ENCODE measurements at places on chromosomes 3 and 15.

DNA sequence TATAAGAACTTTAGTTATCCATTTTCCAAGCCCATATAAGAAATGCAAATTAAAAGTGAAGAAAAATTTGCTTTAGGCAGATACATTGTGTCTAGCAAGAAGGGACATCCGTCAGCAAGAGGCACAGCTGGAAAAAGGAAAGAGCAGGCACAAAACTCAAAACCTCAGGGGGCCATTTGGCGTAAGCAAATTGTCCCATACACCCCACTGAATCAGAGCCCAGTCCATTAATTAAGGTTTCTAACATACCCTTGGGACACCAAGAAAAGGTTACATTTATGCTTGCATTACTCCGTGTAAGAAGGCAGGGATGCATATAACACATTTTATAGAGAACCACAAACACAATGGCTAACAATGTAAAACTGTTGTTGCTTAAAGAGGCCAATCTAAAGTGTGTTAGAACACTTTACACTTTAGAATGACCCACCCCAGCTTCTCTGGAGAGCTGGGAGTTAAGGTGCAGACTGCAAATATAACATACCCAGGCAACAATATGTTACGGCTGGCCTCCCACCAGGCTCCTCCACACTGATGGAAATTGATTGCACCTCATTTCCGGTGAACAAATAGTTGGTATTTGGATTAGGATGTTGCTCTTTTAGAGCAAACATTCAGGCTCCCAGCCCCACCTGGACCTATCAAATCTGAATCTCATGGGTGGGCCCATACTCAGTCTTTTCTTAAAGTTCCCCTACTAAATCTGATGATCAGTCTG is 23.2 kb downstream of the SEMA5B start:
- DNase-seq: no peak

DNA sequence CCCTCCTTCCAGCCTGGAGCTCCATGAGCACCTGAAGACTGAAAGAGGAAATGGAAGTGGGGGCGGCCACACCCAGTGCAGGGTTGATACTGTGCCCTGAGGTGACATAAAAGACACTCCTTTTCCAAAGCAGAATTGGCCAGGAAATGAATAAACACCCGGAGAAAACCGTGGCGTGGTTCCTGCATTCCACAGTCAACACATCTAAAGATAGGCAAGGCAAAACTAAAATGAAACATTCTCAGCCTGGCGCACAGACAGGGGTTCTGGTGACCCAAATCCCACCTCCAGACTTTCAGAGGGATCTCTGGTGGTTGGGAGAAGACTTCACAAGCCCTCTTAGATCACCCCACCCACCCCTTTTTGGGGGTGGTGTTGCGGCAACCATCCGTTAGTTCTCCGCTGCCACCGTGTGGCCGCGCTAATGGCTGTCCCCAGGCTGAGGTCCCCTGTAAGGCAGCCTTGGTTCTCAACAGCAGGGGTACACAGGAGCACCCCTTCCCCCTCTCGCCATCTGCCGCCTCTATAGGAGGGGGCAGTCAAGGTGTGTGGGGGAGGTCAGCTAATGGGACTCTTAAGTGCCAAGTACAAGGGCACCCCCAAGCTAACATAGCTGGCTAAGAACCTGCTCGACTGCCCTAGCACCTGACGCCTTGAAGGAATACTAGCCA is 2.5 kb upstream of the MST1R start:
- DNase-seq: peak; percentile 42

DNA sequence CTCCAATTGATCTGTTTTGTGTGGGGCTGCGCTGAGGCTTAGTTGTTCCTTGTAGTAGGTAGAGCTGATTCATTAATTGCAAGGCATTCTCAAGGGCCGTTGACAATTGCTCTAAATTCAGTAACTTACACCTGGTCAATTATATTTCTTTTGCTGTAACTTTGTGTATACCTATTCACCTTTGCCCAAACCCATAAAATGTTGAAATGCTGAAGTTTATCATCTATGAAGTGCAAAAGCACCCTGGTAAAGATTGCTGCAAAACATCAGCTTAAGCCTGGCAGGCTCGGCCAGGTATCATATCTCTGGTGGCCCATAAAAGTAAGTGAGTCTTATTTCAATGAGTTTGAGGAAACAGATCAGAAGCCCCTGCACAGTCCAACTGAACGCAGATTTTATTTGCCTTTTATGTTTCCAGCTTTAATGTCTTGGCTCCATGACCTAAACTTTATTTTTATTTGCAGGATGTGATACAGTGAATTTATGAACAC is 203.6 kb upstream of the SLCO3A1 start:
- no peak for DNase-seq

GRCh38 chr15:86394866-86395265 is 315.2 kb downstream of the AGBL1 start:
- no peak for DNase-seq

- no peak for DNase-seq
Measured at GRCh38 chr3:196842567-196843434, 24.9 kb upstream of the SENP5 start.

DNA sequence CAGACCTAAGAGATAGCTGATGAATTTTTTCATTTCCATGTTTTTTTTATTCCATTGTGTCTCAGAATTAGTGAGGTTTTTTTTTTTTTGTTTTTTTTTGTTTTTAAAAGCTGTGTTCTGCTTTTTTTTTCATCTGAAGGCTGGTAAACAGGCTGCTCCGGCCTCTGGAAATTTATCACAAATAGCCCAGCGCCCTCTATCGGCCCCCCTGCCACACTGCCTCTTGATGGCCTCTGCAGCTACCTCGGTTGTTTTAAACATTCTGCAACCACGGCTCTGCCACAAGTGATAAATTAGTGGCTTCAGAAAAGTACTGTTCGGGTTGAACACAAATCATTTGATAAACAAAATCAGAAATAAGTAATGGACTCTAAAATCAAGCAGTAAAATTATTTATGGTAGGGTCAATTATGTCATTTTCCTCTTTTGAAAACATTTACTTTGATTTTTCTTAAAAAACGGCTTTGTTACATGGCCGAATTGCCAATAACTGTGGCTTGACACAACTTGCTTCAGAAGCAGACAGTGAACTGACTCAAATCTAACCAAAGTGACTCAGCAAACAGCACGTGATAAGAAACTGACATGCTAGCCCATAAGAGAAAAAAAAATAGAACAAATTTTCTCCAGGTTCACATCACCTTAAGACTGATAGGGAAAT is 87.8 kb downstream of the RSL24D1 start:
- peak; percentile 43 for DNase-seq

- DNase-seq: no peak
Measured at GRCh38 chr3:196216089-196216564, at the start of gene SLC51A. Gene SLC51A (plus strand): TSS chr3:196216534. CDS start chr3:196216713, 179 bp downstream.

GRCh38 chr15:45522328-45523165 is at the start of gene SLC30A4:
Gene SLC30A4 (minus strand): TSS chr15:45522755. CDS start chr15:45522354, 401 bp downstream.
- peak; percentile 55 for DNase-seq

- DNase-seq: no peak
Measured at GRCh38 chr3:30102356-30102755, 504.0 kb upstream of the TGFBR2 start.

- no peak for DNase-seq
Measured at GRCh38 chr3:171258316-171258715, 201.9 kb downstream of the TNIK start.

DNA sequence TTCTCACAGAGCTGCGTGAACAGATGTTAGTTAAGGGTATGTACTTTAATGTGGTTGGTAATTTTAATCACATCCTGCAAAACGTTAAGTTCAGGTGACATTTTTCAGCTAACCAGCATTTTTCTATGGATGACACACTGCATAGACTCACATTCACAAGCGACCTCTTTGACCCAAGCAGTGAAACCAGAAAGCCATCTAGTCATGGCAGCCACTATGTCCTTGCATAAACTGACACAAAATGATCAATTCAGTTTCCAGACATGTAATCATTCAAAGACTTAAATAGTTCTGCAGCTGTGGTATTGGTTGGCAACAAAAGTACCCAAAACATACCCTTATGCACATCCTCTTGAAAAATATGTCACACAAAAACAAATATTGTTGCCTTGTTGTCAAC is 7.4 kb upstream of the CAPN7 start:
- DNase-seq: no peak

- DNase-seq: no peak
Measured at GRCh38 chr15:43441316-43441715, 51.6 kb downstream of the TP53BP1 start.

- peak; percentile 76 for DNase-seq
Measured at GRCh38 chr15:66851311-66852063, 149.5 kb downstream of the SMAD6 start.

DNA sequence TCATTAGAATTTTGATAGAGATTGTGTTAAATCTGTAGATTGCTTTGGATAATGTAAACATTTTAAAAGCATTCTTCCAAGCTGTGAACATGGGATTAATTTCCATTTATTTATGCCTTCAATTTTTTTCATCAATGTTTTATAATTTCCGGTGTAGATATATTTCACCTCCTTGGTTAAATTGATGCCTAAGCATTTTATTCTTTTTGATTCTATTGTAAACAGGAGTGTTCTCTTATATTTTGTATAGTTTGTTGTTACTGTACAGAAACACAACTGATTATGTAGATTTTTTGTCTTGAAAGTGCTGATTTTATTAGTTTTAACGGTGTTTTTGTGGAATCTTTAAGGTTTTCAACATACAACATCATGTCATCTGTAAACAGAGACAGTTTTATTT is 355.0 kb downstream of the EDEM1 start:
- no peak for DNase-seq

DNA sequence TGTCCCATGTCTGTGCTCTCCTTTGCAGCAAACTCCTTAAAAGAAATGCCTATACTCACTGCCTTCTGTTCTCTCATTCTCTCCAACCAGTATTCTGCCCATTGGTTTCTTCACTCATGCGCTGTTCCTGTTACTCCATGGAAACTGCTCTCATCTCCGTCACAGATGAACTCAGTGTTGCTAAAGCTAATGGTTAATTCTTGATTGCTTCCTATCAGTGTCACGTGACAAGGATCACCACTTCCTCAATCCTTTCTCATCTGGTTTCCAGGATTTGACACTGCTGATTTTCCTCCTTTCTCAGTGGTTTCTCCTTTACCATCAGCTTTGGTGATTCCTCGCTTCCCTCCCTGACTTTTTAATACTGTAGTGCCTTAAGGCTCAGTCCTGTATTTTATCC is 2.6 kb downstream of the DPH3 start:
- DNase-seq: no peak

- DNase-seq: no peak
Measured at GRCh38 chr15:77530576-77530975, 102.1 kb downstream of the LINGO1 start.

GRCh38 chr3:186534113-186534669 is 10.0 kb downstream of the CRYGS start:
- DNase-seq: peak; percentile 26

GRCh38 chr3:123623346-123623880 is 38.6 kb upstream of the HACD2 start:
- no peak for DNase-seq

DNA sequence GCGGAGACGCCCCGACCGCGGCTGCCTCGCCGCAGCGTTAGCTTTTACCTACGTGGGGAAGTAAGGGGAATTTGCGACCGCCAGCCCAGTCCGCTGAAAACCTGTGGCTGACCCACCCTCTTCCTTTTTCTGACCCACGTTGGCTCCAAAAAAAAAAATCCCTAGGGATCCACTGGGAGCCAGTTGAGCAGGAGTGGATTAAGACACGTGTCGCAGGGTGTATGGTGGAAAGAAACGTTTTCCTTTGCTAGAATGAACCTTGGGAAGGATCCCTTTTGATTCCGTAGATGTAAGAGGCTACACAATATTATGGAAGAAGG is 575 bp upstream of the PCYT1A start:
- DNase-seq: no peak

GRCh38 chr15:77034695-77035489 is 36.0 kb downstream of the TSPAN3 start:
- peak; percentile 49 for DNase-seq

DNA sequence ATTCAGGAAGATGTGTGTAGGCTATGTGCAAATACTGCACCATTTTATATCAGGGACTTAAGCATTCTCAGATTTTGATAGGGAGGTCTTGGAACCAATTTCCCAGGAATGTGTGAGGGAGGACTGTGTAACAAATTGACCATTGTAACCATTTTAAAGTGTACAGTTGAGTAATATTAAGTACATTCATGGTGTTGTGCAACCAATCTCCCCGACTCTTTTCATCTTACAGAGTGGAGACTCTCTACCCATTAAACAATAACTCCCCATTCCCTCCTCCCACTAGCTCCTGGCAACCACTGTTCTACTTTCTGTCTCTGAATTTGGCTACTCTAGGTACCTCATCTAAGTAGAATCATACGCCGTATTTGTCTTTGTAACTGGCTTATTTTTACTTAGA is 5.1 kb downstream of the RCN2 start:
- DNase-seq: no peak

GRCh38 chr15:101499863-101500713 is 10.6 kb upstream of the PCSK6 start:
- no peak for DNase-seq

DNA sequence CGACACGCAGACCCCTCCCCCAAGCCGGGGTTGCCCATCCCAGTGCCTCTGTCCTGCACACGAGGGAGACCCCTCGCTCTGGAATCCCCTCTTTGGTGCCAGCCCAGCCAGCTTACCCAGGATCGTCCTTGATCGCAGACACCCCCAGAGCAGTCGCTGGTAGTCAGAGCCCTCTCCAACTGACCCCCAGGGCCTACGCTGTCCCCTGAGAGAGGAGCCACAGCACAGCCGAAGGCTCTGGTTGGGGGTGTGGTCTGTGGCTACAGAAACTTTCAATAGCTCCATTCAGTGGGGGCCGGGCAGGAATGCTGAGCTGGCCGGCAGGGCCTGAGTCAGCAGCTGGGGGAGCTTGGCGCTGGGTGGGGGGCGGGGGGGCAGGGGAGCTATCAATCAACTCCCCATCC is at the start of gene LCTL:
Gene LCTL, minus strand, starts transcription at position 258 of the 404 bp plus-strand sequence. CDS start 633 bp downstream, outside the sequence.
- no peak for DNase-seq

- DNase-seq: no peak
Measured at GRCh38 chr3:66475386-66476020, 25.3 kb downstream of the LRIG1 start.

DNA sequence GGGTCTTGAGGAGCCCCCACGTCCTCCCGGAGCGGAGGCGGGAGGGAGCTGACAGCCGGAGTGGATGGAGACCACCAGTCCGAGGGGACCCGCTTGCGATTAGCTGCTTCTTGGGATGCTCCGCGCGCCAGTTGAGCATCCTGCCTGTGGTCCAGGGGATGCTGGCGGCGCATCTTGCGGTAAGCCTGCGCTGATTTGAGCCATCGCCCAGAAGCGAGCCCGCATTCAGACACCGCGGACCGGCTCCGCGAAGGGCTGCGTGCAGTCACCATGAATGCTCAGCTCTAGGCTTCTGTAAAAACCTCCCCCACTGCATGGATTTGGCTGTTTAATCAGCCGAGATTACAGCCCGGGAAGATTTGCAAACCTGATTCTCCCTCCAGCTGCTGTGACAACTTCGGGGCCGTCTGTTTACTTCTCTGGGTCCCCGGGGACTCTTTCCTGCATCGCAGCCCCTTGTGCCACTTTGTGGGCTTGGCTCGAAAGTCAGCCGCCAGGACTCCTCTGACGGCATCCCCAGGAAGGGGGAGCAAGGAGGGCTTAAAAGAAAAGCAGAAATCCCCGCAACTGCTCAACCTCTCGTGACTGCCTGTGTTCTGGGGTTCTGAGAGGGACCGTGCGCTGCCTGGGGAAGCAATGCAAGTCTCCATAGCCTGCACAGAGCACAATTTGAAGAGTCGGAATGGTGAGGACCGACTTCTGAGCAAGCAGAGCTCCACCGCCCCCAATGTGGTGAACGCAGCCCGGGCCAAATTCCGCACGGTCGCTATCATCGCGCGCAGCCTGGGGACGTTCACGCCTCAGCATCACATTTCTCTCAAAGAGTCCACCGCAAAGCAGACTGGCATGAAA is 171.1 kb downstream of the KCNAB1 start:
- DNase-seq: no peak

Data from stimulated activated CD4-positive, alpha-beta T cell treated with anti-CD3 and anti-CD28 coated beads, Interleukin-12 subunit alpha, Interleukin-12 subunit beta, amount 100 ng/mL, for 4 hours (primary cell).